PC-9 (cell line): ENCODE measurements at places on chromosomes 6 and 20. TPM values are rescaled to one million over a fixed set of nuclear protein-coding genes. Genes with fewer than 3 reads are reported as not detected.

RNF39 gene
- total RNA-seq = 7.3 and 7.5 TPM in 2 replicates

TREM2 gene
- not detected in 2 replicates for total RNA-seq

ZNF391 gene
- 4.6 and 4.7 TPM in 2 replicates for total RNA-seq

CRISP2 gene
- total RNA-seq = not detected in 2 replicates
